ENCODE measurements at places on chromosomes 6 and 20.

DNA sequence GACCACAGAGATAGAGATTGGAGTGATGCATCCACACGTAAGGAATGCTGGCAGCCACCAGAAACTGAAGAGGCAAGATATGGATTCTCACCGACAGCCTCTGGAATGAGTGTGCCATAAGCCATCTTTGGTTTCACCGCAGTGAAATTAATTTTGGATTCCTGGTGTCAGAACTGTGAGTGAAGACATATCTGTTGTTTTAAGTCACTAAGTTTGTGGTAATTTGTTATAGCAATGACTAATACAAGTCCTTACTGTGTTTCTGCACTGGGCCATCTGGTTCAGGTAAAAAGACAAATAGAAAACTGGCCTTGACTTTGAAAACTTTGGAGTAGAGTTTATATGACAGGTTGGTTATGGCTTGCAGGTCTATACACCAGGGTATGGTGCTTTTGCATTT is 261.9 kb downstream of the PHF3 start:
- no peak for DNase-seq

- no peak for DNase-seq
Observed at GRCh38 chr6:166736634-166737033, 109.6 kb upstream of the RPS6KA2 start.

DNA sequence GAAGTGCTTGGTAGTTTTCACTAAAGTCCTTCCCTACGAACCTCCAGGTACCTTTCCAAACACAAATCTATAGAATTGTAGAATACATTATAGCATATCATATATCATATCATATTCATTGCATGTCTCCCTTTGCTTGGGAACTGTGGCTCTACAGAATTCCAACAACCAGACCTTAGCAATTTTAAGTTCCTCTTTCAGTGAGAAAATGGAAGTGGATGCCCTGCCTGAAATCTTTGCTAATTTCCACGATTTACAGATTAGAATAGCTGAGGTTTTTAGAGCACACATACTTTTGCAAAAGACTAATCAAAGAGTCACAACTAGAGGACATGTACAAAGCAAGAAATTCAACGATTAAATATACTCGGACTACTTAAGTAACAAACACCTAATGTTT is 78.6 kb downstream of the TNFRSF21 start:
- no peak for DNase-seq

GRCh38 chr20:34546751-34547181 is 11.8 kb upstream of the MAP1LC3A start:
- DNase-seq, result no peak

DNA sequence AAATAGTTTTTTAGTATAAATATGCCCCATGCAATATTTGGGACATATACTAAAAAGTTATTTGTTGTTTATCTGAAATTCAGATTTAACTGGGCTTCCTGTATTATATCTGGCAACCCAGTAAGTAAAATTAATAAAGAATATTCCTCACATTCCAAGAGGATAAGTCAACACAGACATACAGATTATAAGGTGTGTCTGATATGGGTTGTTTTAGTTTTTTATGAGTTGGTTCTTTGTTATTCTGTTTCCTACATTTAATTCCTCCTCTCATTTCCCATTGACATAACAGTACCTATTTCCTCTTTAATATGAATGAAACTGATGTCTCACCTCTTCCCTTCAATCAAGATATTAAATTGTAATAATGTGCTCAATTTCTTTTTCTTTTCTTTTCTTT is 1.7 kb upstream of the PLA2G7 start:
- DNase-seq, result no peak

- no peak for DNase-seq
Observed at GRCh38 chr6:129621252-129621651, 88.7 kb downstream of the ARHGAP18 start.

DNA sequence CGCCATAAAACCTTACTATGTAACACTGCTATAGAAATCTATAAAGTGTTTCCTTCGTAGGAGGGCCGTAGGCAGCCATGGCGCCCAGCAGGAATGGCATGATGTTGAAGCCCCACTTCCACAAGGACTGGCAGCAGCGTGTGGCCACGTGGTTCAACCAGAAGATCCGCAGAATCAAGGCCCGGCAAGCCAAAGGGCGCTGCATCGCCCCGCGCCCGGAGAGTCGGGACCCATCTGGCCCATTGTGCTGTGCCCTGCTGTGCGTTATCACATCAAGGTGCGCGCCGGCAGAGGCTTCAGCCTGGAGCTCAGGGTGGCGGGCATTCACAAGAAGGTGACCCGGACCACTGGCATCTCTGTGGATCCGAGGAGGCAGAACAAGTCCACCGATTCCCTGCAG is 62.4 kb downstream of the TRIM27 start:
- DNase-seq, result no peak

GRCh38 chr20:5136096-5136495 is 9.3 kb downstream of the CDS2 start:
- no peak for DNase-seq

DNA sequence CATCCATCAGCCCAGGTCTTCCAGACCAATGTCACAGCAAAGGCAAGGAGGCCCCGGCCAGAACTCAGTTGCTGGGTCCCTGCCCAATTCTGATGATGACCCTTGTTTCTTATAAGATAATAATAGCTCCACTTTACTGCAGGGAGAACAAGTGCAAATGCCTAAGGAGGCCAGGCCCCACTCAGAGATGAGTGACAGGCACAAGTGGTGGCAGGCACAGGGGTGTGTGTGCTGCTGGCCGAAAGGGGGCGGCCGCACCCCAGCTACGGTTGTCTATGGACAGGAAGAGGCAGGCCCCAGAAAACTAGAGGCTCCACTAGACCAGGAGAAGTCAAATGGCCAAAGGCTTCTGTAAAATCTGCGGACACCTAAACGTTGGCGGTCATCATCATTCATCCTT is 28.6 kb downstream of the GNAS-AS1 start:
- DNase-seq, result no peak

- DNase-seq, result no peak
Observed at GRCh38 chr6:39466631-39467030, 144.1 kb upstream of the KCNK16 start.
